ENCODE measurements at places on chromosomes 12 and 14.

GRCh38 chr12:132167611-132168310 lies 23.5 kb downstream of the NOC4L start:
- no peak for DNase-seq

- DNase-seq = no peak
These were observed 10.0 kb upstream of the NRDE2 start for GRCh38 chr14:90341784-90342183.

DNA sequence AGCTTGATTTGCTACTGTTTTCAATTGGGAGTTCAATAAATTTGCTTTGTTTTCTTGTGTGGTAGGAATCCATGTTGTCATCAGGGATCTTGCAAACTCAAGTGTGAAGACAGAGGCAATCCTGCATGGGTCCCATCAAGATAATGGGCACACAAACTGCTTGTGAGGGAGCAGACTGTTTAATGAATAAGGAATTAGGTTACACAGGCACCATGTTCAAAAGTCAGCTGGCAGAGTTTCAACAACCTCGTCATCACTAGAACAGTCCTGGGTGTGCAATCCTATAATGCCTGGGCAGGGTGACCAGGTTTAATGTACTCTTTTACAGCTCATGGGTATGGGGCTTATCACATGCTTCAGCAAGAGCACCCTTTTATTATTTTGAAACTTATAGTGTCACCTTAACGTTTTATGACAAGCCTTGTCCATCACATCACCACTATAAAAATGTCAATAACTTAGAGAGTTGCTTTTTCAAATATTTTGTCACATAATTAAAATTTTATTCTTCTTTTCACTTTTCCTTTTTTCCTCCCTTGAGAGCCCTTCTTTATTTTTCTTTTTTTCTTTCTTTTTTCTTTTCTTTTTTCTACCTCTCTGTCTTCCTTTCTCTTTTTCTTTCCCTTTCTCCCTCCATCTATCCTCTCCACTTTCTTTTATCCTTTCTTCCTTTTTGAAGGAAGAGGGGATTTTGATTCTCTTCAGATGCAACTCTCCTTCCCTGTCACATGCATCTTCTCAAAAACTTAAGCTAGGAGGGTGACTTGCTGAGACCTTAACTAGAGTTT lies 252.2 kb upstream of the ATP2B1 start:
- no peak for DNase-seq

- no peak for DNase-seq
These were observed 122.1 kb upstream of the PTPRB start for GRCh38 chr12:70759161-70759918.

DNA sequence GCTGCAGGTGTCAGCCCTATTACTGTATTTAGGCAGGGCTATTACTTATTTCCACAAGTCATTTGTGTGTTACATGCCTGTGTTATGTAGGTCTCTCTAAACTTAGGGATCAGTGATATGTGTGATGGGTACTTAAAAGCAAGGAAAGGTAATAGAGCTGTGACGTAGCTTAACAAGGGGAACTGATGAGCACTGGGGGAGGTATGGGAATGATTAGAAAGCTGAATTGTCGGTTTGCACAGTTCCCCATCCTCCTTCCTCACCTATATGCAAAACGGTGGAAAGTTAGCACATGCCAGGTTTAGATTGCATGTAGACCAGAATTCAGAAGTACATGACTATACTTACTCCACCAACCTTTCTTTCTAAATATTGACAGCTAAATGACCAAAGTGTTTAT lies 494.3 kb upstream of the GARIN6 start:
- DNase-seq = no peak
